Right cardiac atrium (tissue), 5 donors: ENCODE measurements at places on chromosomes 1 and 21. TPM values are rescaled to one million over a fixed set of nuclear protein-coding genes. Genes with fewer than 3 reads are reported as not detected.

RNF220 gene
- polyA plus RNA-seq = 74.1 TPM

CA6 gene
- polyA plus RNA-seq = not detected

DNA sequence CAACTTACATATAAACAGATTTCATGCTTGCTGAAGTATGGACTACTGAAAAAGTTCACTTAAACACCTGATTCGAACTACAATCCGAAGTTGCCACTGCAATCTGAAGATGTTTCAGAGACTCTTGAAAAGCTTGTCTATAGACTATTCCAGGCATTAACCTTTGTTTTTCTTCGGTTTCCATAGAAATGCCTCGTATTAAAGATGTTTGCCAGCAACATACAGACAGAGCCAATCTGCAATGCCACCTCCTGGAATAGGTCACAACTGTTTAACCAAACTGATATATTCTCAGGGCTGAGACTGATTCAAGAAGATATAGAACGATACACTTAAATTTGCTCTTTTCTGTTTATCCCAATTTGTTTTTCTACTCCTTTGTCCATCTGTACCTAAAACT is 28.9 kb upstream of the DMRTB1 start:
- no peak for DNase-seq

GRCh38 chr1:100905181-100905580 is 9.3 kb downstream of the SLC30A7 start:
- DNase-seq = no peak

DNA sequence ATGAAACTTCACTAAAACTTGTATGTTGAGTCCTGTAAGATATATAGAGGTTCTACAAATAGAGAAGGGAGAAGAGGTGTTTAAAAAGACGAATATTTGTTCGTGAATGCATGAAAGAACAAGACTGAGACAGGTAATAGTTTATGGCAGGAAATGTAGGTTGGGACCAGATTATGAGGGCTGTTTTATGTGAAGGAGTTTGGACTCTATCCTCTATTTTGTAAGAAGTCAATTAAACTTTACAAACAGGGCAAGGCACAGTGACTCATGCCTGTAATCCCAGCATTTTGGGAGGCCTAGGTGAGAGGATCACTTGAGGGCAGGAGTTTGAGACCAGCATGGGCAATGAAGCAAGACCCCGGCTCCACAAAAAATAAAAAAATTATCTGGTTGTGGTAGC is 5.7 kb downstream of the SLC35A3 start:
- no peak for DNase-seq
